ENCODE measurements at places on chromosomes 12 and 14.

DNA sequence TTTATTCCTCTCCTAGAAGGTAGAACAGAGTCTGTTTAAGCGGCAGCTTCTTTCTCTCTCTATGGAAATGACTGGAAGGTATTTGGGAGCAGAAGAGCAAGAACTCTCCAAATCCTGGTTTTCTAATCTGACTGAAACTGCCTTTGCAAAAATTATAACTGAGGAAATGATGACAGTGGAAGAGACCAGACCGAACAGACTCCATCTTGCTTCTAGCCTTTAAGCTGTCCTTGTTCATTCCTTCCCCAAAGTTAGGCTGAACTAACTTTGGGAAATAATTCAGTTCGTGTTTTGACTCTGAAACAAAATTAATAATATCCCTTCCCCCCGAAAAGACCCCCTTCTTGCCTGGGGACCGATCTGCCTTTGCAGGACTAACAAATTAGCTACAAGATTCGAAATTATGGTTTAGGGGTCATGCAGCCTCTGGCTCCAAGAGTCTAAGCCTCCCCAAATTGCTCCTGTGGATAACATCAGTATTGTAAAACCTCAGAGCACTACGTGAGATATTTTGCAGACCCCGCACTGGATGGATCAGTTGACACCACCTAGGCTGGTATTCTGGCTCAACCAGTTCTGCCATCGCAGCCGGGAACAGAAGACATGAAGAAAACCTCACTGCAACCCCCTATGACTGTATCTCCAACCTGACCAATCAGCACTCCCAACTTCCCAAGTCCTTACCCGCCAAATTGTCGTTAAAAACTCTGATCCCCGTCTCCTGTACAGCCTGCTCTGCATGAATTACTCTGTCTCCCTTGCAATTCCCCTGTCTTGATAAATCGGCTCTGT lies 14.1 kb downstream of the SELPLG start:
- no peak for DNase-seq

GRCh38 chr14:21241218-21241819 lies 27.9 kb downstream of the HNRNPC start:
- DNase-seq = no peak

- DNase-seq = no peak
Measured at GRCh38 chr12:19778172-19778571, 338.9 kb downstream of the AEBP2 start.

DNA sequence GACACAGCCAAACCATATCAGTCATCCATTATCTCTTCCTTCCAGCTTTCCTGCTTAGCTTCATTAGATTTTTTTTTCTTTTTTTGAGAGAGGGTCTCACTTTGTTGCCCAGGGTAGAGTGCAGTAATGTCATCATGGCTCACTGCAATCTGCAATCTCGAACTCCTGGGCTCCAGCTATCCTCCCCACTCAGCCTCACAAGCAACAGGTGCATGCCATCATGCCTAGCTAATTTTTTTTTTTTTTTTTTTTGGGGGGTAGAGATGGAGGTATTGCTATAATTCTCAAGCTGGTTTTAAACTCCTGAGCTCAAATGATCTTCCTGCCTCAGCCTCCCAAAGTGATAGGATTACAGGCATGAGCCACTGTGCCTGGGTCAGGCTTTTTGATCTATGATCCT lies 38.3 kb upstream of the PPM1A start:
- no peak for DNase-seq

GRCh38 chr14:29558516-29558915 lies 369.1 kb downstream of the PRKD1 start:
- DNase-seq = no peak

DNA sequence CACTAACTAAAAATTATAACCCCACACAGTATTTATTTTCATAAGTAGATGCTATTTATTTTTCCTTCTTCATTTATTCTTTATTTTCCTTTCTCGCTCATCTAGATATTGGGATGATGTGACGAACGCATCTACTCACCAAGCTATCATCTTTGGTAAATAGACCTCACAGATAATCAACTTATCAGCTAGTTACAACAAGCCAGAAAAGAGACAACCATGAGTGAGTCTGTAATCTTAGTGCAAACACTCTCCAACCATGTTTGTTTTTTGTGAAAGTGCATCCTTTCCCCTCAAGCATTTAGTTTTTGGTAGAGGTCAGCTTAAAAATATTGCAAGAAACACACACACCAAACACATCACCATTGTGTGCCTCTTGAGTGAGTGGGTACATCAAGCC lies 84.9 kb downstream of the SLC25A21 start:
- no peak for DNase-seq

DNA sequence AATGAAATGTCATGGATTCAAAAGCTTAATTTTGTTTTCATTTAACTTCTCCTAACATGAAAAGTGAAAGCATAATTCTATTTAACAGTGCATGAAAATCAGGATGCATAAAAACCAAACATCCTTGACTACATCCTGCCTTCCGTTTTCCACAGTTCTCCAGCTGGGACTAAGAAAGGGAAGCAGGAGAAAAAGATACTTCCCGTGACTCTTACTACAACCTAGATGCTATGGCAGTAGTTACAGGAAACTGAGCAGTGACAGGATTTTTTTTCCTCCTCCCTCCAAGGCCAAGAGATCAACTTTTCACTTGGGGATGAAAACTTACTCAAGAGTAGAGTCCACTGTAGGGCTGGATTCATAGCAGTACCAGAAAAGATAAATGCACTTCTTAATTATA lies 2.6 kb downstream of the EXOC5 start:
- DNase-seq = no peak

- DNase-seq = no peak
Measured at GRCh38 chr14:89477391-89477790, 60.4 kb upstream of the FOXN3 start.

DNA sequence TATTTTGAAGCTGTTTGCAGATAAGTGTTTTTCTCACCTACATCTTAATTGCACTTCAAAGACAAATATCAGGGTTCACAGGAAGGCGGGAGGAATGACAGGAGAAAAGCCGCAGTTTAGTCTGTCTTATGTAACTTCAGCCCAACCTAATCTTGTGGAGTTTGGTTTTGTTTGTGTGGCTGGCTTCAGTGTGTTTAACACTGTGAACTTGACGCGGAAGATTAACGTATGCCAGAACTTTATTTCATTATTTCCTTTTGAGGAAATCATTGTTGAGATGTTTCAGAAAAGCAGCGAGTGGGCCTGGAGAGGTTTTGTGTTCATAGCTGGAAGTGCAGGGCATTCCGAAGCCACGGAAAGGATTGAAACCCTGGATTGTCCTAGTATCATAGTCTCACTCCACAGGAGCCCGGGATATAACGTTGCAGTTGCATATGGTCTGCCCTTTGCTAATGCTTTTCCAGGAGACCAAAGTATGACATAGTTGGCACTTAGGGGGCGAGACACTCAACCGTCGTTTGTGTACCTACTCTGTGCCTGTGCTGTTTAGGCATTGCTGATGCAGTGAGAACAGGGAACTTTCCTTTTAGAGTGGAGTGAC lies 2.0 kb downstream of the PELI2 start:
- DNase-seq = no peak
